ENCODE measurements at places on chromosomes 5 and 9.

GRCh38 chr5:111168608-111169007 lies 55.6 kb upstream of the CAMK4 start:
- DNase-seq = no peak

- DNase-seq = no peak
These were observed 1131.0 kb downstream of the TAF11L14 start for GRCh38 chr5:18765304-18765703.

DNA sequence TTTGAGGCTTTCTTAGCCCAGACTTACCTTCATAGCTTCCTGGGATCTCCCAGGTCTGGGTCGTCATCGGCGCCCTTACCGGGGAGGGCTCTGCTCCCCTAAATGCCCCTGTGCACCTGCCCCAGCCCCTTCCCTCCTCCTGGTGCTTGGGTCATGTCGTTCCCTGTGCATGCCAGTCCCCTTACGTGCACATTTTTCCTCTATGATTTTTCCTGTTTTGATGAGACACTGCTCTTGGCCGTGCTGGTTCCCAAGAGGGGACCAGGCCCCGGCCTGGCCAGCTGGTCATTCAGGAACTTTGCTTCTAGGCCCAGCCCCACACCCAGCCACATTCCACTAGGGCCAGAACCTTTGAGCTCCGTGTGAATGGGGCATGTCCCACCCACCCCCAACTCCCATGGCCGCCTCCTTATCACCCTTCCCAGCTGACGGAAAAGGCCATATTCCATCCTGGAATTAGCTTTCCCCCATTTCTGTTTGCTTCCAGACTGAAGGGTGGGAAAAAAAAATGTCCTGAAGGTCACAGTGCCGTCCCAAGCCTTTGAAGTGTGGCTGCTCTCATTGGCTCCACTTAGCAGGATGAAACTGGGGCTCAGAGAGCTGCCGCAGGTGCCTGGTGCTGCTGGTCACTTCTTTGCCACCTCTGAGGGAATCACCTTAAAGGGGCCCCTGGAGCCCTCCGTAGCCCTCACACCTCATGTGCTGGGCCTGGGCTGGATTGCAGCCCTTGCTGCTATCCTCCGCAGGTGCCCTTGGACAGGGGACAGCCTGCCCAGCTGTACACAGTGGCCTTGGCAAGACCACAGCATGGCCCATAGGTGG lies 25.1 kb downstream of the ERGIC1 start:
- DNase-seq = no peak

DNA sequence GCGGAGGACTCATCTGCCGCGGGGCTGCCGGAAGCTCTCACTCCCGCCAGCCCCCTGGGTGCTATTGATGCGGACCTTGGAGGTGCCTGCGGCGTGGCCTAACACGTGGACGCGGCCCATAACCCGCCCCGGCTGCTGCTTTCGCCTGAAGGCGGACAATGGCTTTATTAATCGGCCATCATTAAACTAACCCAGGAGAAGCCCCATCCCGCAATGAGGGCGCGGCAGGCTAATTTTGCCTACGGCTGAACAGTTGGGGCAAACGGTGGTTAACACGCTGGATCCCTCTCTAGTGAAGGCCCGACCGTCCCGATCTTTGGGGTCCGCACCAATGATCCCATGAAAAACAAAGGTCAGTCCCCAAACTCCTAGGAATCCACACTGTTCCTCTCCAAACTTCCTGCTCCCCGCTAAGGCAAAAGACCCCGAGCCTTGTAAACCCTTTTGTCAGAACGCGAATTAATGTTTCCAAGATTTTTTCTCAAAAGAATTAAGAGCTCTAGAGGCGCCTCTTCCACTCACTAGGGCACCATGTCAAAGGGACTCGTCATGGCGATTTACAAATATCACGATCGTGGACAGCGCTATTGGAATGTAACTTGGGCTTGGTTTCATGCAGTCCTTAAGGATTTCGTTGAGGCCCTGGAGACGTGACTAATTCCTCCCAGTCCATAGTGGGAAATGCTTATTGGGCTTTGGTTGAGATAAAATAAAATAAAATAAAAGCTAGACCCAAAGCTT lies 193.1 kb downstream of the MEF2C start:
- no peak for DNase-seq

DNA sequence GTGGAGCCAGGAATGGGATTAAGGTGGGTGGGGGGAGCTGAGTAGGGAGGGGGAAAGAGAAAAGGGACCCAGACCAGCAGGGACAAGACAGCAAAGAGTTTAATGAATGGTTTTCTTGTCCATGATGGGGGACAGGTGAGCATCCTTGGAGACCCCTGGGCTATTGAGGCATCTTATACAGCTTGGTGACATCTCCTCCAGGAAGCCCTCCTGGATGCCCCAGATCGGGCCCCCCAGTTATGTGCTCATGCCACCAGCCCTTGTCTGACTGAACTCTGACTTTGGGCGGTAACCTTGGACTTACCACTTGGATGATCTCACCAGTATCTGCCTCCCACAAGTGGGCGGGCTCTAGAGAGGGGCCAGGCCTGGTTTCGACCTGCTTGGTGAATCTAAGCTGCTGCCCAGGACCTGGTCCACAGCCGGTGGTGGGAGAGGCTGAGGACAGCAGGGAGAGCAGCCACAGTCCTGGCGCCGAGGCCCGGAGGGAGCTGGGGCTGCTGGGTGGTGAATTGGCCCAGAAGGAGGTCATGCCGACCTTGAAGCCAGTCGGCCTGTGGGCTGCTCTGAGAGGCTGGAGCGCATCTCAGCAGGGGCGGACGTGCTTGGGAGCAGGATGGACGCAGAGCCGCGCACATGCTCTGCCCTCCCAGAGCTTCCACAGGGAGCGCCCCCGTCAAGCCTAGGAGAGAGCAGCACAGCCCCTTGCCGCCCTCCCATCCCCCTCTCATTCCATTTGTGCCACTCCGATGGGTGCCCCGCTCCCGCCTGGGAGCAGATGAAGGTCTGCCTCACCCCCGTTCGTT lies 36.2 kb downstream of the UNC5A start:
- no peak for DNase-seq

- DNase-seq = no peak
These were observed 251.2 kb downstream of the NFIB start for GRCh38 chr9:14062586-14063221.

GRCh38 chr9:115225459-115226116 lies 107.6 kb upstream of the TNC start:
- no peak for DNase-seq

GRCh38 chr5:1732945-1733344 lies 66.7 kb downstream of the MRPL36 start:
- no peak for DNase-seq

DNA sequence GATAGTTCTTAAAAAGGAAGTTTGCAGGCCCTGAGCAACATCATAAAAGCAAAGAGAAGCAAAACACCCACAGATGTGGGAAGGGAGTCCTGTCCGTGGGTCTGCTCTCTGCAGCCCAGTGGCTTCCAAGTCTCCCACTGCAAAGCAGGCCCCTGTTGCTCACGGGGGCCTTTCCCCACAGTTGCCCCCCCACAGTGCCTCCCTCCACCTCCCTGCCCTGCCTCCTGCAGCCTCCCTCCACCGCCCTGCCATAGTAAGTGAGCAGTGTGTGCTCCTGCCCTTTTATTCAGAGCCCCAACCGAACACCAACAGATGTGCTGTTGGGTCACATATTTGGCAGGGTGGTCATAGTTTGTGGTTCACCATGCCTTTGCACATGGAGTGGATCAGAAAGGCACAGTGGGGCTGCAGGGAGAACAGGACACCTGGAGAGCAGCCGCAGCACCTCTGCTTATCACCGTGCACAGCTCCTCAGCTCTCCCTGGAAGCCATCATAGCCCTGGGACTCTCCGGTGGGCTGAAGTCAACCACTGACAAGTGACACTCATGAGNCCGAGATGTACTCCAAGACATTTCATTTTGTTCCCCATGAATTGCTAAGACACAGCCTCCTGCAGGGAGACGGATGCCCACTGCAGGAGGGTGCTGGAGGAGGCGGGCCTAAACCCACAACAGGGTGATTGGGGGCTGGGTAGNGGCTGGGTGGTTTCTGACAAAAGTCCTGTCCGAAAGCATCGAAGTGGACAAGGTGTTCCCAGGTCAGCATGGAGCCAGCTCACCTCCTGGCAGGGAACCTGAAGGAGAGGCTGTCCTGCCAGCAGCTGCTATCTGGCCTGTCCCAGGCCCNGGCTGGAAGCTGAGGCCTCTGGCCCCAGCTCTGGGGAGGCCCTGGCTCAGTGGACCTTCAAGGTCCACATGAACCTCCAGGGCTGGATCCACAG lies 278.9 kb downstream of the GADD45G start:
- DNase-seq = no peak

- DNase-seq = no peak
These were observed 109.8 kb upstream of the ATP10B start for GRCh38 chr5:160961761-160962160.

DNA sequence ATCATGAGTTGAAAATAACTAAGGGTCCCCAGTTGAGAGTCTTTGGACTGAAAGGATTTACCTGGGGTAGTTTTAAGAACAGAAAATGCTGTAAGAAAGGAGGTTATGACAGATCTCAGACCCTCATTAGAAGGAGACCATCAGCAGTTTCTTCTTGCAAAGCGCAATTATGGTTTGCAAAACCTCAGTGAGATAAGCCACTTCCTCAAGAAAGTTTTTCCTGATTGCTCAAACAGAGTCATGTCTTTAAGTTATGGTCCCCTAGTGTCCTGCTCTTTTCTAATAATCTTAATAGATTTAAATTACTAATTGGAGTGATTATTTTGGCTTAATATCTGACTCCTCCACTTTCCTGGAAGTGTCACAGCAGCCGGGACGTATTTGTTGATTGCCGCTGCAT lies 293.2 kb upstream of the KLF4 start:
- no peak for DNase-seq

GRCh38 chr9:83511051-83511450 lies 27.1 kb downstream of the FRMD3 start:
- DNase-seq = peak; percentile 28

GRCh38 chr9:115262477-115262876 lies 144.5 kb upstream of the TNC start:
- DNase-seq = no peak

DNA sequence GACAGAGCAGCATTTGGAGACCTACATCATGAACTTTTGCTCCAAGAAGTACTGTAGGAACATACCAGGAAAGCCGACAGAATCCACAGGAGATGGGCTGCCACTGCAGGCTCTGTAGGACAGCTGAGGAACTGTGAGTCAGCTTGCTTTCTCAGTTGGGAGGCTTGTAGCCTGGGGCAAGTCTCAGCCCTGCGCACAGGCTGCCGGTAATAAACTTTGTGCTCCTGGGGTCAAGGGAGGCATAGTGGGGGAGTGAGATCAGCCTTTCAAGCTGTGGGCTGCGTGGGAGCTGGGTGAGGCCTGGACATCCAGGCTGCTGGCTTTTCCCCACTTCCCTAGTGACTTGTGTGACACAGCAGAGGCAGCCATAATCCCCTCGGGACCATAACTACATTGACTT lies 718.0 kb upstream of the CDH10 start:
- no peak for DNase-seq

GRCh38 chr9:78109075-78109474 lies 77.5 kb upstream of the GNAQ start:
- no peak for DNase-seq

DNA sequence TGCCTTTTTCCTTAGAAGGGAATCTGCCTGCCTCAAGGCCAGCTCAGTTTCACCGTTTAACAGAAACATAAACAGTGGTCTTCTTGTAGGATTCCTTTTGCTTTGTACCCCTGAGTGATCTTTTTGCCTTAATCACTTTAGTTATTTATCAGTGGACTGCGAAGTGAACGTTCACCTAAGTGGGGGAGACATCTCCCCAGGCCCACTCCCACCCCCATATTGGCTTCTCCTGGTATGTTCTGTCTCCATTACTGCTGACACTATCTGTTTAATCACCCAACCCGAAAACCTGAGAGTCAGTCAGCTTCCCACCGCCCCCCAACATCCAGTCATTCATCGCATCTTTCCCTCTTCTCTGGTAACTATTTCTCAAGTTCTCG lies 1.4 kb downstream of the SKP2 start:
- no peak for DNase-seq

GRCh38 chr5:91424638-91425436 lies 41.7 kb upstream of the ARRDC3 start:
- no peak for DNase-seq

DNA sequence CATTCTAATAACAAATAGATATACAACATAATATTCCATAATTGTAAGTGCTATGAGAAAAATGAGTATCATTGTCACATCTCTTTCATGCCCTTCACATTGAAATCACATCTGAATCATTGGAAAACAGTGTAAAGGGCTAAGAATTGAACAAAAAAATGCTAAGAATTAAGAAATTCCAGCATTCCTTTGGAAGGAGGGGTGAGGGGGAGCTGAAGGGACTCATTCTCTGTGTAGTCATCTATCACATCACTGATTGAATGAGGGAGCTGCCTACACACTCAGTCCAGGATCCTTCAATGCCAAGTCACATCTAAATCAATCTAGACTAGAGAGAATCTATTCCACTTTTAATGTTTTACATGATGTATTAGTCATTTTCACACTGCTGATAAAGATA lies 286.6 kb downstream of the DTWD2 start:
- no peak for DNase-seq

DNA sequence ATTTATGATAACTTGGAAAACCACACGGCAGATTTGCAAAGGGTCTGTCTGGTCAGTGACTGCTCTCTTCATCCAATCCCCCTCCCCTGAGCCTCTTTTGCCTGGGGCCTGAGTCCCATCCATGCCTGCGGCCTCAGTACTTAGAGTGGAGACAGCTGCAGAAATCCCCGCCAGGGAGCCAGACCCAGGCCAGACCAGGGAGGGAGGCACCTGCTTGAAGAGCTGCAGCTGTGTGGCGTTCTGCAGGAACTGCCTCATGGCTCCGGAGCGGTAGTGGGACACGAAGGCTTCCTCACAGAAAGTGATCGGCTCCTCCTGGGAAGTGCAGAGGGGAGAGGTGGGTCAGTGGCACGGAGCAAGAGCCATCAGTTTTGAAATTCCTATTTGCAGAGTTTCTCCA lies 101.6 kb downstream of the CRB2 start:
- no peak for DNase-seq

DNA sequence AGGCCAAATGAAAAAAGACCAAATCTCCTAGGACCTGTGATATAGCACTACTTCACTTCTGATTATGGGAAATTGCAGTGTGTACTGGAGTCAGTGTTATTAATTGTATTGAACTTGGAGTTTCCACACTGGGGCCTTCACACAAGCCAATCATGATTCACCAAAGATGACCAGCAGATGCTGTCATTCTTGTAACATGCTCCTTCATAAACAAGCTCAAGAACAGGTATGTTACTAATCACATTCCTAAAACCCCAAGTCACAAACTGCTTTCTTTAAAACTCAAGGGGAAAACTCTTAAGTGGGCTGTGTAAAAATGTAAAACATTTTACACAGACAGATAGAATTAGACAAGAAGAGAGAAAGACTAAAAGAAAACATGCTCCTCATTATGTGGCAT lies 5.6 kb downstream of the KLHL3 start:
- no peak for DNase-seq

DNA sequence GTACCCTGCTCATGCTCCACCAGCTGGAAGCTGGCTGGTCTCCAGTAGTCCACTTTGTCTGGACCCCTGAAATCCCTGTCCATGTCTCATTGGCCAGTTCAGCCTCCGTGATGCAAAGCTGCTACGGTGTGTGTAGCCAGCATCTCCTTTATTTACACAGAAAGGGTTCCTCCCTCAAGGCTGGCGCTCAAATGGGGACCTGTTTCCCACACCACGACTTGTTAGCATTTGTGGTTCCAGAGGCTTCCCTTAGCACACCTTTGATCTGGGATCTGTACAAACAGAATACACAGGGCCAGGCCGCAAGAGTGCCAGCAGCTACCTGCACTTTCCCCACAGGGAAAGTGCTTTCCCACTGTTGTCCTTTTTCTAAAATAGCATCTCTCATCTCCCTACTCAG lies 5.7 kb upstream of the SMU1 start:
- no peak for DNase-seq
